MCF 10A (cell line): ENCODE measurements at places on chromosomes 7 and 10. TPM values are rescaled to one million over a fixed set of nuclear protein-coding genes. Genes with fewer than 3 reads are reported as not detected.

SPDYE5 gene
- total RNA-seq: 0.12 and 0.16 TPM in 2 replicates

VPS26A gene
- total RNA-seq: 63.7 and 80.9 TPM in 2 replicates

DNA sequence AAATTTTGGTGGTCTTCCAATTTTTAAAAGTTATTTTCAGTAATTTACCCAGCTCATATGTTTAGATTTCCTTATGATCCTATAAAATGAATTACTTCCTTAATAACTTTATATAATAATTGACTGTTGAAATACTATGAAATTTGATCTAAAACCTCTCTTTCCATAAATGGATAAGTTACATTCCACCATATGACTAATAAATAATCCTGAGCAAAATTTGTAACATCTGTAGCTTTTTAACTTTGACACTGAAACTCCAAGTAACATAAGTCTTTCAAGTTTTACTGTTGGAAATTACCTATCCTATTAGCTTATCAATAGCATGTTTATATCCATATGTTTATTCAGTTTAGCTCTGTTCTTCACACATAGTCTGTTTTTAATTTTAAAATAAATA, 85.3 kb downstream of the HECTD2 start:
- DNase-seq: no peak

DNA sequence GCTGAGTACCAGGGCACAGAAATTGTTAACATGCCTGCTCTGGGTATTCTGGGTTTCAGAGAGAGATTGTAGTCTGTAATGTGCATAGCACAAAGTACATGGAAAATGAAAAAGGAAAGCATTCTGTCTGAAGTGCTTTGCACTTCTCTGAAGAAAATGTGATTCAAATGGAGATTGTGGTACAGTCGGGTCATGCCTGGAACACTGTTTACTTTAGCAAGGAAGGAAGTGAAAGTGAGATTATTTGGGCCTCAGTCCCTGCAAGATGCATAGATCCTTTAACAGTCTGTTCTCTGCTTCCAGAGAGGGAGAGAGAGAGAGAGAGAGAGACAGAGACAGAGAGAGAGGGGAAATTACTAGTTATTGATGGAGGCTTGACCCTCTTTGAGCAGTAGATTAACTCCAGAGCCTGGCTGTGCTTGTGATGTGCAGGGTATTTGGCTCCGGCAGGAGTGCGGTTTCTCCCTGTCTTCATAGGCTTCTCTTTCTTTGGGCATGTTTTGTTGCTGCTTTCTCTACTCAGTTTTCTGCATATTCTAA, 5.4 kb downstream of the VWC2 start:
- no peak for DNase-seq

NANOS1 gene
- total RNA-seq: 2.2 and 3.8 TPM in 2 replicates

CCDC172 gene
- not detected in 2 replicates for total RNA-seq

GNG11 gene
- total RNA-seq: 3.9 and 4.6 TPM in 2 replicates

DNA sequence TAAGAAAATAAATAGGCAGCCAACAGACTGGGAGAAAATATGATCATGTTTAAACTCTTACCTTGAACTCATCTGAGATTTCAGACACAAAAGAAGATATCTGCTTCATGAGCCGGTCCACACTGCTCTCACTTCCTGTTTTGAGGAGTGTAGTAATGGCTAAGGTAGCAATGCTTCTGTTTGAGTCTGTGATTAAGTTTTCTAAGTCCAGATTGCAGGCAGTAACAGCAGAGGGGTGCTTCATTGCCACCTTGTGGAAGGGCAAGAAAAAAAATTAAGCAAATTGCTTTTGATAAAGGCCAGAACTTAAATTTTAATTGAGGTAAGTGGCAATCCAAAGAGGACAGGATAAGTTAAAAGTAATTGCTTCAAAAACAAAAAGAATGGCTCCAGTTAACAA, 69.1 kb downstream of the MEST start:
- DNase-seq: peak; percentile 59

DNA sequence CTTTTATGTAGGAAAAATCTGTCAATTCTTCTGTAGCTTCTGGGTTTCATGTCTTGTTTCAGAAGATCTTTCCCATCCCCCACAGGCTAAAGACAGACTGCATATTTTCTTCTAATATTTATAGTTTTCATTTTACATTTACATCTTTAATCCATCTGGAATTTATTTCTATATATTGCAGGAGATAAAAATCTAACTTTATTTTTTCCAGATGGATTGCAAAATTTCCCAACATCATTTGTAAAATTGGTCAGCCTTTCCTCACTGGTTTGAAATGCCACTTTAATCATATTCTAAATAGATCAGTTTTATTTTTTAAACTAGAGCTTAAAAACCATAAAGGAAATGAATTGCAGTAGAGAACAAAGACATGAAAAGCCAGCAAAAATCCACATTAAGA, 46.9 kb downstream of the TMEM26 start:
- DNase-seq: no peak

NKX2-3 gene
- total RNA-seq: not detected in 2 replicates

DNA sequence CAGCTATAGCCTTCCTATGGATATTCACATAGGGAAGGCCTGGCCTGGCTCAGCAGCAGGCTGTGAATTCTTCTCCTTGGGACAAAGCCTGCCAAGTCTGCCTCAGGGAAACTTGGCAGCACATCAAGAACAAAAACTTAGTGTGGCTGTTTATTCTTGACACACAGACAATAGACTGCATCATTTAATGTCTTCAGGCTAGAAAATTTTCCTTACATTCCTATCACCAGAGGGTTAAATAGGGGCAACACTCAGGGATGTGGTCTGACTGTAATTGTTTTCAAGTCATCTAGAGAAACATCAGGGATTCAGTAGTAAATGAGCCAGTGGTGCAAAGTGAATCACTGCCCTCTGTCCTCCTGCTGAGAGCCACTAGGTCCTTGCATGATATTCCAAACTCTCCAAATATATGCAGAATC, 137.3 kb downstream of the SEMA3C start:
- DNase-seq: peak; percentile 96

TMEM196 gene
- total RNA-seq: not detected in 2 replicates

VAX1 gene
- total RNA-seq: not detected in 2 replicates

- no peak for DNase-seq
Observed at GRCh38 chr7:82211333-82211732, 232.2 kb downstream of the CACNA2D1 start.

DNA sequence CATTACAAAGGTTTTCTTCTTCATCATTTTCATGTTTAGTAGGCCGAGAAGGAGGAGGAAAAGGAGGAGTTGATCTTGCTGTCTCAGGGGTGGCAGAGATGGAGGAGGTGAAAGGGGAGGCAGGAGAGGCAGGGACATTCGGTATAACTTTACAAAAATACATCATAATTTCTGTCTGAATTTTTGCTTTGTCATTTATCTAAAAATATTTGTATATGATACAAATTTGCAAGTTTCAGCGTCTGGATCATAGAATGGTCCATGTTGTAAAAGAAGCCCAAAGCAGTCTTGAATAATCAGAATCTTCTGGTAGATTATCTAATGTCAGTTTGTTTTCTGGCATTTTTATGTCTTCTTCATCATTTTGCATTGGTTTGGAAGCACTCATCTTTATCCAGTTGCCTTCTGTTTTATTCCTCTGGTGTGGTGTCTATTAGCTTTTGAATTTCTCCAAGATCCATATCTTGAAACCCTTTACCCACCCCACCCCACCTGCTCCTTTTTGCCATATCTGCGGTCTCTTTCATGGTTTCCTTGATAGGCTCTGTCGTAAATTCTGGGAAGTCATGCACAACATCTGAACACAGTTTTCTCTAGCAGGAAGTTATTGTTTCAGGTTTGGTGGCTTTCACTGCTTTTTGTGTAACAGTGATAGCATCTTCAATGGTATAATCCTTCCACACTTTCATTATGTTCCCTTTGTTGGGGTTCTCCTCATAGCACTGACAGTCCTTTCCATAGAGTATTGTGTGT, 95.0 kb downstream of the ST7 start:
- no peak for DNase-seq

DNAH11 gene
- total RNA-seq: 0.81 and 0.91 TPM in 2 replicates

DNA sequence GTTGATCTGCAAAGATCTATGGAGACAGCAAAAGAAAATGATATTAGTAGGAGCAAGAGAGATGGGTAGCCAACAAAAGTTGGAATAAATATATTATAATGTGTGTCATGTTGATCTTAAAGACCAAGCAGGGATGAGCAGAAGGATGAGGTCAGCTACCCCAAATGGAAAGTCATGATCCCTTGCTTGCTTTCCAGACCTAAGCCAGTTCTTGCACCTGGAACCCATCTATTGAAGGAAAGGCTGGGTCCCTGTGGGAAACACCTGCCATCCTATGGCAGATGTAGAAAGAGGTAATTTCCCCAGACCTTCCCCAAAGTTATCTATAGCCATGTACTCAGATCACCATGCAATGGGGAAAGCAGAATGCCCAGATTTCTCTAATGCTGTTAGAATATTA, 52.5 kb downstream of the LYZL2 start:
- DNase-seq: no peak

GTF2IRD2 gene
- 13.4 and 16.1 TPM in 2 replicates for total RNA-seq

DNA sequence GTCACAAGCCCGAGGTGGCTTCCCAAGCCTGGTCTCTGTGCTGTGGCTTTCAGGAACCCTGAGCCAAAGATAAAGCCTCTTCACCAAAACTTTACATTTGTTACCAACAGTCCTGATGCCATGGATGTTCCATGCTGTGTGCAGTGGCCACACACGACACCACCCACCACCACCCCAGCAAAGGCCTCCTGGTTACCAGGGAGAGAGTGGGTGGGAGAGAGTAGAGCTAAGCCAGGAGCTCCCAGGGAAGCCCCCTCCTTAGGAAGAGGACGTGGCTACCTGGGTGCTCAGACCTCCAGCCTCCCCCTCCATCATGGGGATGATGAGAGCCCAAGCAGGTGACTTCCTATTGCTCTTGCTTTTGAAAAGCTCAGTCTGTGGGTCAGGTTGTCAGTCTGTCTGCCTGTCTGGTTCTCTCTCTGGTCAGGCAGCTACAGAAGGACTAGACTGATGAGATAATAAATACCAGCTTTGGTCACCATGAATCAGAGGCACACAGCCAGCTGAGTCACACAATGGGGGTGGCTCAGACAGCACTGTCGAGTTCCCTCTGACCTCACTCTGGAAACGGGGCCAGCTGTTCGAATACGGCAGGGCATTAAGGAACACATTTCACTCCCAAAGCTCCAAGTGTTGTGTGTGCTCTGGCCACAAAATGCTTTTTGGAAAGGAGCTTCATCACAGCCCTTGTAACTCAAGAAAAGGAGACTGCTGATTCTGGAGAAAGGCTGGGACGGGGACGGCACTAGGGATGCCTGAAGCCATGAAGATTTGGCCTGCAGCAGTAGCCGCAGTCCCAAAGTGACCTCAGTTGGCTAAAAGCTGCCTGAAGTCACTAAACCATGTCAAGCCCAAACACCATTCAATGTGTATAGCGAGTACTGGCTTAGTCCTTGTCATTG, 166.0 kb downstream of the FANK1 start:
- peak; percentile 95 for DNase-seq

GRCh38 chr7:25260862-25261494, 32.7 kb upstream of the NPVF start:
- peak; percentile 33 for DNase-seq

CLRN3 gene
- not detected in 2 replicates for total RNA-seq

ACTA2 gene
- total RNA-seq: 25.4 and 25.6 TPM in 2 replicates

GRCh38 chr10:110169586-110169985, 37.8 kb upstream of the MXI1 start:
- DNase-seq: no peak

AFAP1L2 gene
- total RNA-seq: 5.8 and 8.5 TPM in 2 replicates

DNA sequence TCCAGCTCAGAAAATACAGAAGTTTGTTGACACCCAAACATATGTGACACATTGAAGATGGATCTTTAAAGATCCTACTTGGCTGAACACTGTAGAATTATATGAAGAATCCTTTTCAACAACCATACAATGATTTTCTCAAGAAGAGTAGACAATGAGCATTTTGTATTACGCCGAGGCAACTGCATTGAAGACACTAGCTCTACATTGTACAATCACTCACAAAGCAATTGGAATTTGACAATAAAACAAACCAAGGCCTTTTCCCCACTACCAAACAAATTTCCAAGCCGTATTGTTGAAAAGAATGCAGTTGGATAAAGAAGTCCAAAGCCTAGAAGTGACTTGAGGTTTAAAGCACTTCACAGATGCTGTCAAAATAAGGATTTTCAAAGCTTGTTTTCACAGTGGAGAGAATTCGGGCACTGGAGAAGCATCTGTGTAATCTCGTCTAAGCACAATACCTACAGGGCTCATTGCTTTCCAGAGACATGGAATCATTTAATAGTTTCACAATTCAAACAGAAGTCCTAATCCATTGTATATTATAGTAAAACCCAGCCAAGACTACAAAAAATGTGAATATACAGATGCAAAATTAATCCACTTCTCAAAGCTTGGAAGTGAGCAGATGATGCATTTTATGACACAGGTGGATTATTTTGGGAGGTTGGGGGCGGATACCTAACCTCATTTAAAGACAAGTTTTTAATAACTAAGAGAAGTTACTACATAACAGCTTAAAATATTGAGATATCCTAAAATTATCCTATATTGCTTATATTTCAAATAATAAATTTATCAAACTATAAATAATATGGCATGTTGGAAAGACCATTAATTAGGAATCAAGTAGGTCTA, 78.6 kb downstream of the SORCS1 start:
- no peak for DNase-seq
